ENCODE measurements at places on chromosomes 2 and 18.

DNA sequence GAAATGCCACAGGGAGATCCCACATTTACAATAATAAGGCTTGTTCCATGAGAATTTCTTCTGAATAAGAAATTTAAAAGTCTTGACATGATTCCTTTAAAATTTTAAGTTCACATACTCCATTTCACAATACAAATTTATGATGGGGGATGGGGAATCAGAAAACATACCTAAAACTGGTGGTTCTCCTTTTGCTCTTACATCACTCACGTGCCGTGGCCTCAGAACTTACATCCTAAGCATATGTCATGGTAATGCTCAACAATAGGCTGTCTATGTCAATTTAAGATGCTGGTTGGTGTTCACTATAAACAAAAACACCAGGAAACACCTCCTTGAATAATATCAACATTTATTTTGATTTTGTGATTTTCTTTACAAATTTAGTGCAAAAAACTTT lies 12.8 kb downstream of the UPP2 start:
- no peak for DNase-seq

DNA sequence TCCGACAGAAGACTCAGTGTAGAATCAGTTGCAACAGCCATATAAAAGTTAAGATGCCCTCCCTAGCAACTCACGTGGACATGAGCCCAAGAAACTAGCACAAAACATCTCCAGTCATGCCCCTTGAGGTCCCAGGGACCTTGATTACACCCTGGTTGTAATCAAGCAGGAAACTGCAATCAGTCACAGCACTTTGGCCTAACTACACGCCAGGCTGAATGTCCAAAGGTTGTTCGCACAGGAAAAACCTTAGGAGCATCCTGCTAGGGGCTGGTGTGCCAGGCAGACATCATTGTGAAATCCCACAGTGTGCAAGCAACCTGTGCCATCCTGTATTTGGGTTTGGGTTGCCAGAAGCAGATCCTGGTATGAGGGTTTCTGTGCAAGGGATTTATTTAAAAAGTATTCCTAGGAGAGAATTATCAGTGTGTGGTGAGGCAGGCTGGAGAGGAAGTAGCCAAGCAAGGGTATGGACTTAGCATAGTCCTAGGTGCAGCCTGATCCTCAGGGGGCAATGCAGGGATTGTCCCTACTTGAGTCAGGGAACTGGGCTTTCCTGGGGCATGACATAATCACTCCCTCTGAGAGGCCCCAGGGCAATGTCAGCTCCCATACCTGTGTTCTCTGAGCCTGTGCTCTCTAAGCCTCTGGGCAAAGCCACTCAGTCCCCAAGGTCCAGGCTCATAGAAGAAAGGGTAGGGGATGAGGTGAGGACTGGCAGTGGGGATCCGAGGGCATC lies 17.8 kb upstream of the SULT1C2 start:
- no peak for DNase-seq

GRCh38 chr2:128746356-128746755 lies 427.7 kb upstream of the HS6ST1 start:
- DNase-seq: no peak

DNA sequence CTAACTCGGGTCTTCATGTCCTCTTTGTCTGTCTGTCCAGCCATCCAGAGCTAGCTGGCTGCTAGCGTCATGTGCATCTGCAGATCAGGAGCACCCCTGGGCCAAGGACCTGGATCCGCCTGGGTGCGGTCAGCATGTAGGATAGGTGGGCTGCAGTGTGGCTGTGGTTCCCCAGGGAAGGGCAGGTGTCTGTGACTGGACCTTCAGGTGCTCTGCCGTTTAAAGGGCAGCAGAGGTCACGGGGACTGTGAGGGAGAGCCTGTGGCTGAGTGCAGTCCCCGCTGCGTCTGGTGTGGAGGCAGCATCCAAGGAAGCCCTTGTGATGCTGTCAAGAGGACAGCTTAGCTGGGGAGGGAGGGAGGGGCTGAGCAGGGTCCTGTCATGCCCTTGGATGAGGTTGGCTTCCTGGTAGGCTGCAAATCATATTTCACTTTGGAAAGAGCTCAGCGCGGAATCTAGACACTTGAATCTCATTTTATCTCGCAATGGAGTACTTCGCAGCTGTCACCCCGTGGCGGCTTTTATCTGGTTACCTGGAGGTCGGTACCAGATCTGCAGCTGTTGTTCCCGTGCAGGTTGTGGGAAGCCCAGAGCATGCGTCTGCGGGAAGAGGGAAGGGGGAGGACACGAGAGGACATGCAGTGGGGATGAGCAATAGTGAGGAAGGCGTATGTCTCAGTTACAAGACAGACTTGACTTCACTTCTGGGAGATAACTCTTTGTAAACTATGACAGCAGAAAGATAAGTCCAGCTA lies 5.9 kb upstream of the RALB start:
- no peak for DNase-seq

GRCh38 chr2:85994421-85994777 lies 105.6 kb upstream of the ST3GAL5 start:
- DNase-seq: no peak

GRCh38 chr18:49002881-49003280 lies 52.1 kb upstream of the SMAD7 start:
- DNase-seq: no peak

DNA sequence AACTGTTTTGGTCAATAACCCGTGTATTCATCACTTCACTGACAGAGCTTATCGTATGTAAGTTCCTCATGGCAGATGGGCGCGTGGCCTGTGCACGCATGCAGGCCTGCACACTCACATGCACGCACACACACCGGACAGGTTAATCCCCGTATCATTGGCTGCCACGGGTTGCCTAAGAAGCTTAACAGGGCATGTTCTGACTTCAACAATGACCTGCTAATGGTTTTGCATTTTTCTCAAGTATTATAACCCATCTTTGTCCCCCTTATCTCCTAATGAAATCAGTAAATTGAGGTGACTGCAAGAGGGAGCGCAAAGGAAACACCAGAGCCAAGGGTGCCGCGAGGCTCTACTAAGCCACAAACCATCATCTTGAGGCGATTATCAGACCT lies 399.0 kb upstream of the ID2 start:
- DNase-seq: no peak

DNA sequence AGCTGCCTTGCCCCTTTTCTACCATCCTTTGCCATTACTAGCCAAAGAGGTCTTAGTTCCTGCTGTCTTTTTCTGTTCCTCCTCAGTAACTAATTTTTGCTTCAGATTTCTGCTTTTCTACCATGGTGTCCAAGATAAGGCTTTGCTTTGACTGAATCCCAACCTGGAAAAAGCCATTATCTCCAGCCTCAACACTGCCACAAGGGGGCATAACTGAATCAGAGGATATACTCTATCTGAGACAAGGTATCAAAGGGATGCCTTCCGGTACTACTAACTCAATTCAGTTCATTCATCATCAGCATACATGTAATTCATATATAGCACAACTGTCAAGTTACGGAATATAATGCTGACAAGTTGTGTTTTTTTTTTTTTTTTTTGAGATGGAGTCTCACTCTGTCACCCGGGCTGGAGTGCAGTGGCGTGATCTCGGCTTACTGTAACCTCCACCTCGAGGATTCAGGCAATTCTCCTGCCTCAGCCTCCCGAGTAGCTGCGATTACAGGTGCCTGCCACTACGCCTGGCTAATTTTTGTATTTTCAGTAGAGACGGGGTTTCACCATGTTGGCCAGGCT lies 11.4 kb downstream of the OSGEPL1 start:
- no peak for DNase-seq

DNA sequence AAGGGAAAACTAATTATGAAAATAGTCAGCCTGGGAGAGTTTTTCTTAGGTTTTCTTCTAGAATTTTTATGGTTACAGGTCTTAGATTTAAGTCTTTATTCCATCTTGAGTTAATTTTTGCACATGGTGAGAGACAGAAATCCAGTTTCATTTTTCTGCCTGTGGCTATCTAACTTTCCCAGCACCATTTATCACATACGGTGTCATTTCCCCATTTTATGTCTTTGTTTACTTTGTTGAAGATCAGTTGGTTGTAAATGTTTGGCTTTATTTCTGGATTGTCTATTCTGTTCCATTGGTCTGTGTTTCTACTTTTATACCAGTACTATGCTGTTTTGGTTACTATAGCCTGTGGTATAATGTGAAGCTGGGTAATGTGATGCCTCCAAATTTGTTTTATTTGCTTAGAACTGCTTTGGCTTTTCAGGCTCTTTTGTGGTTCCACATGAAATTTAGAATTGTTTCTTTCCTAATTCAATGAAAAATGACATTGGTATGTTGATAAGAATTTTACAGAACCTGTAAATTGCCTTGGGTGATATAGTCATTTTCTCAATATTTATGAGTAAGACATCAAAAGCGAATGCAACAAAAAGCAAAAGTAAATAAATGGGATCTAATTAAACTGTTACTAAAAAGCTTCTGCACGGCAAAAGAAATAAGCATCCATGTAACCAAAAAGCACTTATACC lies 146.1 kb upstream of the NOL4 start:
- no peak for DNase-seq

GRCh38 chr18:10067670-10068659 lies 154.1 kb downstream of the VAPA start:
- no peak for DNase-seq

GRCh38 chr18:24111936-24112335 lies 26.9 kb upstream of the CABYR start:
- DNase-seq: no peak

GRCh38 chr2:43034921-43035320 lies 191.5 kb downstream of the ZFP36L2 start:
- no peak for DNase-seq

DNA sequence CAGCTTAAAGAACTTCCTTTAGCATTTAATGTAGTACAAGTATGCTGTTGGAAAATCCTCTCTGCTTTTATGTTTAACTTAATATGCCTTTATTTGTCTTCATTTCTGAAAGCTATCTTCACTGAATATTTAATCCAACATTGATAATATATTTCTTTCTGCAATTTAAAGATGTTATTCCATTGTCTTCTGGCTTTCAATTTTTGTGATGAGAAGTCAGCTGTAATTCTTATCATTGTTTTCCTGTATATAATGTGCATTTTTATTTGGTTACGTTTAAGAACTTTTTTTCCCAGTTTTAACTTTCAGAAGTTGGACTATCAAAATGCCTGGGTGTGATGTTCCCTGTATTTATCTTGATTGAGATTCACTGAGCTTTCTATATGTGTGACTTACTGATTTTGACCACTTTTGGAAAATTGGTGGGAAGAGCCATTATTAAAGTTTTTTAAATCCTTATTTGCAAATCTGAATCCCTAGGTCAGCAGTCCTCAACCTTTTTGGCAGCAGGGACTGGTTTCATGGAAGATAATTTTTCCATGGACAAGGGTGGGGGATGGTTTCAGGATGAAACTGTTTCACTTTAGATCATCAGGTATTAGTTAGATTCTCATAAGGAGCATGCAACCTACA lies 241.0 kb downstream of the TNS1 start:
- DNase-seq: no peak

DNA sequence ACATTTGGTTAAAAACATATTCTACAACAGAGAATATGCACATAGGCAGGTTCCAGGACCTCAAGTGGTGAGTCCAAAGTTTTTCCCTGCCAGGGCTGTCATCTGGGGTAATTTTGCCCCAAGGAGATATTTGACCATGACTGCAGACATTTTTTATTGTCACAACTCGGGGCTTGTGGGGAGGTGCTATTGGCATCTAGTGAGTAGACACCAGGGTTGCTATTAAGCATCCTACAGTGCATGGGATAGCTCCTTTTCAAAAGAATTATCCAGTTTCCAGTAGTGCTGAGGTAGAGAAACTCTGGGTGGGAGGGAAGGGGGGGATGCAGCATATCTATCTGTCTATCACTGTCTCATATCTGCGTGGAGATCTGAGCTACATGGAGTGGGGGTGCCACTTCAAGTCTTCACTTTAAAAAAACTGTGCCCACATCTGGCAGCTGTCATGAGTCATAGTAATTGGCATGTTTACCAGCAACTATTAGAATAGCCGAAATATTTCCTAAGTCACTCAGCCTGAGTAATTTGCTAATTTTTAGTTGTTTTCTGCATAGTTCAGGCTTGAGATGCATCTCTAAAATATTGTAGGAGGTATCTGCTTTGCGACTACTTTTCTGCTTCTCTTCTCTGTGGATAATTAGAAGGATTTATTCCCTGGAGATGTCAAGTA lies 254.0 kb upstream of the RBMS1 start:
- DNase-seq: no peak

DNA sequence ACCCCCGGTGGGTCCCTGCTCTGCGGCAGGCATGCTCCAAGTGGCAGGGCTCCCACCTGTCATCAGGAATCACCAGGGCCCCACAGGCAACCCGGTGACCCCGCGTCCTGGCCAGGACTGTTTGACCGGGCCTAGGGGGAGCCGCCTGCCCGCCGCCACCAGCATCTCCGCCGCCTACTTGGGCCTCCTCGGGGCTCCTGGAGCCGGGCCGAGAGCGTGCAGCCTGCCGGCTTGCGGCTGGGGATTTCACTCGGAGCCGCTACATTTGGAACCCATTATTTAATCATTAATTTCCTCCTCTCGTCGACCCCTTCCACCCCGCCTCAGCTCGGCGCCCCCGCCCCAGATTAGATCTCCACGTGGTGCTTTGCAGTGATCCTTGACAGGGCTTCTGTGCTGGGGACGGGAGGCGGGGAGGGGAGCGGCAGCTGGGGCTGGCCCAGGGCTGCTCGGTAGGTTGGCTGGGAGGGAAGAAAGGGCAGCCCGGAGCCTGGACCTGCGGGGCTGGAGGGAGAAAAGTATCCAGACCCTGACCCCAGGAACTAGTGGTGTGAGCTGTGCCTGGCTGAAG lies 295.4 kb downstream of the CYP26B1 start:
- no peak for DNase-seq

- DNase-seq: no peak
Observed at GRCh38 chr18:61910101-61910500, 17.3 kb upstream of the RNF152 start.

- no peak for DNase-seq
Observed at GRCh38 chr18:59328683-59329082, 10.2 kb upstream of the CPLX4 start.

GRCh38 chr2:10555810-10556111 lies 107.6 kb upstream of the ODC1 start:
- DNase-seq: no peak

- DNase-seq: no peak
Observed at GRCh38 chr2:209472871-209473270, 49.0 kb downstream of the MAP2 start.

DNA sequence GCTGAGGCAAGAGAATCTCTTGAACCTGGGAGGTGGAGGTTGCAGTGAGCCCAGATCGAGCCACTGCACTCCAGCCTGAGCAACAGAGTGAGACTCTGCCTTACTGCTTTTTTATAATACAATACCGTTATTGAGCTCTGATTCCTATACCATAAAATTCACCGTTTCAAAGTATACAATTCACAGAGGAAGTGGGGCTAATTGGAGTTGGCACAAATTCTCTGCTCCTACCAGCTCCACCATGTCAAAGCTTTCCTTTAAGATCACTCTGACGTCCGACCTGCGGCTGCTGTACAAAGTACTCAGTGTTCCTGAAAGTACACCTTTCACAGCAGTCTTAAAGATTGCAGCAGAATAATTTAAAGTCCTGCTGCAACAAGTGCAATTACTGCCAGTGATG lies 29.6 kb upstream of the CYBRD1 start:
- no peak for DNase-seq

DNA sequence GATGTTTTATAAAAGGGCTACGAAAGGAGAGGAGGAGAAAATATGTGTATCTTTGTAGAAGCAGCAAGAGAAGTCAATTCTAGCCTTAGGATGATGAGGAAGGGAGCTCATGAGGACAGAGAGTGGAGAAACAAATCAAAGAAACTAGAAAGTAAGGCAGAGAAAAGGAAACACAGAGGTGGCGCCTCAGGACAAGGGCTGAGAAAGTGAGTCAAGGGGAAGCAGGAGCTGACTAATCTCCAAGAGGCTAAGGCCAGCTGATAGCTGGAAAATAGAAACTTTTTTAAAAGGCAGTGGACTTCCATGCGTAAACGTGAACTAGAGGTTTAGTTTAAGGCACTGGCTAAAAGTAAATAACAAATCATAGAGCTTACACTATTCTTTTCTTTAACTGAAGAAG lies 173.3 kb downstream of the ANKRD44 start:
- no peak for DNase-seq
